ENCODE measurements at places on chromosomes 11 and 22. TPM values are rescaled to one million over a fixed set of nuclear protein-coding genes. Genes with fewer than 3 reads are reported as not detected.

GRCh38 chr11:54558407-54558806, 45.4 kb downstream of the OR4C46 start:
- no peak for DNase-seq

Gene PTDSS2
- 27.8 TPM for total RNA-seq

Gene ANGPTL5
- total RNA-seq, result not detected

DNA sequence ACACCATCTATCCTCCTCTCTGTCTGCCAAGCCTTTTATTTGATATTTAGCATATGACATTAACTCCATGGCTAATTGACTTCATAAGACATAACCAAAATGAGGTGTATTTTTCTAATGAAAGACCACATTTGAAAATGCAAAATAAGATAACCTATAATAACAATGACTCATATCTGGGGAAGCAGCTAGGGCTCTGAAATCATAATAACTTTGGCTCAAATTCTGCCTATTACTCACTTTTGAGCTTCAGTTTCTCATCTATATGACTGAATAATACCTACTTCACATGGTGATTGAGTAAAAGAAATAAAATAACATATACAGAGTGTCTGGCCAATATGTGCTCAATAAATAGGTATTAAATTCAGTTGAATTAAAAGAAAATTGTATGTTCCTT, 1419.8 kb upstream of the TENM4 start:
- DNase-seq, result no peak

DNA sequence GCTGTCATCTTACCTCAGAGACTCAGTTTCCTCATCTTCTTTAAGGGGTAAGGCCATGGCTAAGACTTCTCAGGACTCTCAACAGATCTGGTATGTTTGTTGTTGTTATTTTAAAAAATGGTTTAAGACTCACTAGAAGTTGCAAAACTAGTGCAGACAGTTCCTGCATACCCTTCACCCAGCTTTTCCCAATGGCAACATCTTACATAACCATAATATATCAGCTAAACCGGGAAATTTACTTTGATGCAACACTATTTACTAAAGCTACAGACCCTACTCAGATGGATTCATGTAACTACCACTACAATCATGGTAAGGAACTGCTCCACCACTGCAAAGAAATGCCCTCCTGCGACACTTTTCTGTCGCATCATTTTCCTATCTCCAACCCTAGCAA, 20.4 kb downstream of the LGR4 start:
- no peak for DNase-seq

Gene MS4A7
- total RNA-seq, result 1.6 TPM

DNA sequence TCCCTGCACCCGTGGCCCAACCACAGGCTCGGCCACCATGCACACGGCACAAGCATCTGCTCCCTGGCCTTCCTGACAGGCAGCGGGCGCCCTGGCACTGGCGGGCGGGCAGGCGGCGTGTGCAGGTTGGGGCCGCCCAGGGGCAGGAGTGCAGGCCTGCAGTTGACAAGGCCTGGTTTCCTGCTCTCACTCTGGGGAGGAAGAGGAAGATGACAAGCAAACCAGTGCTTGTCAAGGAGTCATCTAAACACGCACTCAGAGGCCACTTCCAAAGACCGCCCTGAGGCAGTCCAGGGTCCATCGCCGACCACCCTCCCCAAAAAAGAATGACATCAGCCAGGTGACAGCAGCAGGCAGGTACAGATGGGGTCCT, 65.3 kb upstream of the LINC01488 start:
- DNase-seq, result no peak

Gene FGF3
- not detected for total RNA-seq

Gene C11orf16
- not detected for total RNA-seq

Gene TRPM5
- total RNA-seq, result not detected

DNA sequence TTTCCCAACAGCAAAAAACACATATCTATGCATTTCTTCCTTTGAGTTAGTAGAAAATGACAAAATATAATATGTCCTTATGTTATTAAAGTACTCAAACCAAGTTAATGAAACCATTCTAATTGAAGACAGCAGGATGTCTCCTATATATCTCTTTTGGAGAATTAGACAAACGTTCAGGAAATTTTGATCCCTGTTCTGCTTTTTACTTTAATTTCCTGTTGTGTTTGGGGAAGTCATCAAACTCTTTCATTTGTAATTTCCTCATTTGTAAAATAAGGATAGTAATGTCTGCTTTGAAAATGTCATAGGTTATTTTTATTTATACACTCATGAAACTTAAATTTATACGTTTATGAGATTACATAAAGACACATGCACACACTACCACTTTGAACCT, 281.8 kb upstream of the ANO5 start:
- DNase-seq, result no peak

Gene ANO3
- not detected for total RNA-seq

- DNase-seq, result no peak
Measured at GRCh38 chr11:78228467-78228866, 39.7 kb downstream of the USP35 start.

DNA sequence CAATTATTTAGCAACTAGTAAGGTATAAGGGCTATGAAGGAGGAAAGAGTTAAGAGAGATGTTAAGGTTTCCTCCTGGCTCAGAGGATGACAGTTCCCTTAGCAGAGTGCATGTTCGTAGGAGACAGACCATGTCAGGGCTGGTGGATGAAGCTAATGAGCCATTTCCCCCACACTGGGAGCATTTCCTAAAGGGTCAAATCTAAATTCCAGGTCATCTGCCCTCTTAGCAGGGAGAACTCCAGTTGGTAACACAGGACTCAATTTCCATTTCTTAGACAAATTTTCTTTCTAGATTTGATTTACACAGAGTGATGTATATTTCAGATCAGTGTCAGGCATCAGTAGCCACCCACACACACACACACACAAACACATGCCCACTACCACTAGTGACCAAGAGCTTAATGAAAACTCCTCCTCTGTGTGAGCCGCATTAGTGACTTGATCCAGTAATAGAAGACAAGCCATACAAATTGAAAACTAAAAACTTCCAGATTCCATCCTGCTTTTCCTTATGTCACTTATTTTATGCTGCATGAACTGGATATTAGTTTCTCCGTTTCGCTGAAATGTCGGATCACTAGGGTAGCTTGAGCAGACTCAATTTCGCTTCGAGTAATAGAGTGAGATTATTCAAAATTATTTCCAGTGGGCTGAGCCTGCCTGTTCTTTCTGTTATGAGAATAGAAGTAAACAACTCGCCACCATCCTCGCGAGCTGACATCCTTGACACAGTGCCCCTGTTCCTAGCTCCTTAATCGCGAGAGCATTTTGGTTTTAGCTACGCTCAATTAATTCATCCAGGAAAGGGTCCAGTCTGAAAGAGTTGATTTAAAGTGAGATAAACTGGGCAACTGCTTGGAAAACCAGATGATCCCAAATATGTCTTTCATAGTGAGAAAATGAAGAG, 582.6 kb downstream of the SOX6 start:
- DNase-seq, result no peak

- DNase-seq, result no peak
Measured at GRCh38 chr22:21582801-21583740, 15.6 kb downstream of the UBE2L3 start.

GRCh38 chr11:129295746-129296145, 79.9 kb upstream of the BARX2 start:
- no peak for DNase-seq

GRCh38 chr11:106186630-106187029, 109.2 kb downstream of the AASDHPPT start:
- DNase-seq, result no peak

DNA sequence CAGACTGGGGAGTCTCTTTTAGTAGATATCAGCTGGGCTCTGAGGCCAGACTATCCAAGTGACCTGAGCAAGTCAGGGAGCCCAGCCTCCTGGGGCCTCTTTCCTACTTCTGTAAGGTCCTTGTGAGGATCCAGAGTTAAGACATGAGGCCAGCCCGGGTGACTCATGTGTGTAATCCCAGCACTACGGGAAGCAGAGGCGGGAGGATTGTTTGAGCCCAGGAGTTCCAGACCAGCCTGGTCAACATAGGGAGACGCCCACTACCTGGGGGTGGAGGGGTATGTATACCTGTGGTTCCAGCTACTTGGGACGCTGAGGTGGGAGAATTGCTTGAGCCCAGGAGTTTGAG, 36.9 kb upstream of the POLA2 start:
- DNase-seq, result no peak

- no peak for DNase-seq
Measured at GRCh38 chr11:20966489-20966888, 297.1 kb downstream of the NELL1 start.

Gene TRIM68
- total RNA-seq, result 21.4 TPM

Gene CCDC90B
- 34.4 TPM for total RNA-seq

Gene RIMBP3B
- 0.89 TPM for total RNA-seq

- DNase-seq, result peak; percentile 75
Measured at GRCh38 chr11:75280227-75280701, 39.7 kb downstream of the TPBGL start.

DNA sequence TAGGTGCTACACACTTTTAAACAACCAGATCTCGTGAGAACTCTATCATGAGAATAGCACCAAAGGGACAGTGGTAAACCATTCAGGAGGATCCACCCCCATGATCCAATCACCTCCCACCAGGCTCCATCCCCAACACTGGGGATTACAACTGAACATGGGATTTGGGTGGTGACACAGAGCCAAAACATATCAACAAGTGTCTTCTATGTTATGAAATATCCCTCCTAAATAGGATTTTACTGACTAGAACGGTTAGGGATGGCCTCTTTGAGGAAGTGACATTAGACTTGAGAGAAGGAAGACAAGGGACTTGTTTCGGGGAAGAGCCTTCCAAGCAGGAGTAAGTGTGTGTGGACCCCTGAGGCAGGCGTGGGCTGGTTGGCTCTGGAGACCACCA, 11.9 kb upstream of the MRPL11 start:
- no peak for DNase-seq

- DNase-seq, result no peak
Measured at GRCh38 chr22:30457981-30458380, 13.8 kb downstream of the SEC14L3 start.

- DNase-seq, result peak; percentile 96
Measured at GRCh38 chr11:61967116-61967923, at the start of gene FTH1. FTH1 (minus strand) TSS chr11:61967634; CDS start chr11:61967425, 209 bp downstream.

- no peak for DNase-seq
Measured at GRCh38 chr22:42933485-42934091, 76.5 kb upstream of the ARFGAP3 start.

GRCh38 chr11:118398791-118399559, 2.4 kb upstream of the ATP5MG start:
- DNase-seq, result no peak

GRCh38 chr11:68099474-68100405, 21.4 kb downstream of the CHKA start:
- DNase-seq, result peak; percentile 43

DNA sequence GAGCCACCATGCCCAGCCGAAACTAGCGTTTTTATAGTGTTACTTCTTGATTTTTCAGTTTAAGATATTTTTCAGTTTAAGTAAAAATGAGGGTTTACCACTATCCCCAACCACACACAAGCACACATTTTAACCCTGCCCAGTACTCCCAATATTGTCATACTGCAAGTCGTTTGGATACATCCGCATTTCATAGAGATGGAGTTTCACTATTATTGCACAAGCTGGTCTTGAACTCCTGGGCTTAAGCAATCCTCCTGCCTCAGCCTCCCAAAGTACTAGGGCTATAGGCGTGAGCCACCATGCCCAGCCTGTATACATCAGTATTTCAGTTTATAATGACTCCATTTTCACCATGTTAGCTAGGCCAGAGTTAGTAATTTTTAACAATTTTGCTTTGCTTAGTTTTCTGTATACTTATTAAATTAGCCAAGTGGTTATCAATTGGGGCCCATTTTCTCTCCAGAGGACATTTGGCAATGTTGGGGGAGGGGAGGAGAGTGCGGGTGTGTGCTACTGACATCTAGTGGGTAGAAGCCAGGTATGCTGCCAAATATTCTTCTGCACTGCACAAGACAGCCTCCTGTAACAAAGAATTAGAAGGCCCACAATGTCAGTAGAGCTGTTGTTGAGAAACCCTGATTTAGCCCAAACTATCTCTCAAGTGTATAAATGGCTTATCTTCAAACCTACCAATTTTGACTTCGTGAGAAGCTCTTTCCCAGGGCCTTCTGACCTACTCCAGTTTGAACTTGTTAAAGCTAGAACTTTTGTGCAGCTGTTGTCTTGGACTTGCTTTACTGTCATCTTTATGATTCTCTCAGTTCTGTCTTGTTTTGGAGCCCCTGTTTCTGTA, 7.3 kb downstream of the USP47 start:
- DNase-seq, result peak; percentile 47

- peak; percentile 16 for DNase-seq
Measured at GRCh38 chr11:2687782-2688191, 12.0 kb downstream of the KCNQ1OT1 start.

- DNase-seq, result no peak
Measured at GRCh38 chr22:22196833-22197477, 47.6 kb upstream of the VPREB1 start.

Gene MPPED1
- total RNA-seq, result not detected

Gene PRG3
- not detected for total RNA-seq

- no peak for DNase-seq
Measured at GRCh38 chr22:33180356-33180755, 122.2 kb upstream of the SYN3 start.

GRCh38 chr22:20399866-20400605, 6.1 kb downstream of the ZNF74 start:
- no peak for DNase-seq

Gene CNGA4
- 0.20 TPM for total RNA-seq

Gene HORMAD2
- not detected for total RNA-seq

DNA sequence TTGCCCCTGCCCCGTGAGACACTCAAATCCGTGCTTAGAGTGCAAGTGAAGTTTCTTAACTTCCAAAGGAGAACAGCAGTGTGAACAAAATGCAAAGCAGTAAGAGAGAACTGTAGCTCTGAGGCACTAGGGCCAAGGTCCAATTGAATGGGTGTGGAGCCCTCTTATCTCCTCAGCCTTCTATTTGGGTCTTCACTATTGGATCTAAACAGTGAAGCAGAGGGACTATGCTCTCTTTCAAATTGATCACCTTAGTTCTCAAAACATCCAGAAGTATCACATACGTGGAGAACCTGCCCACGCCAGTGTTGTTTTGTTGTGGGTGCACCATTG, 49.6 kb downstream of the C22orf31 start:
- DNase-seq, result no peak

DNA sequence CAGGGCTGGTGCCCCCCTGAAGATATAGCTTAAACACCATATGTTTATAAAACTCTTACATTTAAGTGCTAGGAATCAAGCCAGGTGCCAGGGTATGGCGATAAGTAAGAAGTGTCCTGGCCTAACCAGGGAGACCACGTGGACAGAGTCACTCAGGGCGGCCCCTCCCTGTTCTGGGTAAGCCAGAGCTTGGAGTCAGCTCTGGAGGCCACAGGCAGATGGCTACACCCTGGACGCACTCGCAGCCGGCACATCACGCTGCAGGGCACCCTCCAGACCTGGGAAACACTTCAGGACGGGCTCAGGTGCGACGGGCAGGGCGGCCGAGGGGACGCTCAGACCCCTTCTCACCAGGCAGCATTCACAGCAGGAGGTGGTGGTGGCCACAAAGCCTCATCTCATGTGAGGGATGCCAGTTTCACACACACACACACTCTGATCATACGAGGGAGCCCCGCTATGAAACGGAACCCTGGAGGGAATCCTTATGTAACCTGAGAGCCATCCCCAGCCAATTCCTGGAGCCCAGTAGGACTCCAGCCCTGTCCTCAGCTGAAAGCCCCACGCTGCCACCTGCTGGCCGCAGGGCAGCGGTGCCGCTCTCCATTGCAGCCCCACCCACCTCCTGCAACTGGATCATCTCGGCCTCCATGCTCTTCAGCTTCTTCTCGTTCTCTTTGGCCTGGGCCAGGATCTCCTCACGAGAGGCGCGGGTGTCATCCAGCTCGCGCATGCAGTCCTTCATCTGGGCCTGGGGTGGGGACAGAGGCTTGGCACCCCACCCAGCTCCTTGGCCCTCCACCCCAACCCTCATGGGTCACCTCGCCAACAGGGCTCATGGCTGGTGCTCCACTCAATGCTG, 33.4 kb downstream of the APOL1 start:
- peak; percentile 83 for DNase-seq

Measured in activated naive CD8-positive, alpha-beta T cell treated with anti-CD3 and anti-CD28 coated beads, Interleukin-2, amount 10 ng/mL, durations not matched to agents 7 days and 5 days (primary cell).